A549 treated with GW870086 at 1 μM for 4 hours (cell line): ENCODE measurements at places on chromosomes 4 and X. TPM values are rescaled to one million over a fixed set of nuclear protein-coding genes. Genes with fewer than 3 reads are reported as not detected.

MXRA5 gene
- total RNA-seq: not detected in 5 replicates

APLN gene
- 0.56 to 0.85 TPM (median 0.75 TPM) in 5 replicates for total RNA-seq

SOWAHB gene
- not detected in 5 replicates for total RNA-seq

DAPP1 gene
- total RNA-seq: not detected in 5 replicates

TLR6 gene
- total RNA-seq: 1.8 to 3.3 TPM (median 2.7 TPM) in 5 replicates

GPRASP1 gene
- 0.19 to 0.45 TPM (median 0.22 TPM) in 5 replicates for total RNA-seq

NXF2 gene
- total RNA-seq: not detected in 5 replicates
